ENCODE measurements at places on chromosomes 7 and 10.

- no peak for DNase-seq
Measured at GRCh38 chr7:100430493-100431285, 1.1 kb downstream of the MEPCE start.

DNA sequence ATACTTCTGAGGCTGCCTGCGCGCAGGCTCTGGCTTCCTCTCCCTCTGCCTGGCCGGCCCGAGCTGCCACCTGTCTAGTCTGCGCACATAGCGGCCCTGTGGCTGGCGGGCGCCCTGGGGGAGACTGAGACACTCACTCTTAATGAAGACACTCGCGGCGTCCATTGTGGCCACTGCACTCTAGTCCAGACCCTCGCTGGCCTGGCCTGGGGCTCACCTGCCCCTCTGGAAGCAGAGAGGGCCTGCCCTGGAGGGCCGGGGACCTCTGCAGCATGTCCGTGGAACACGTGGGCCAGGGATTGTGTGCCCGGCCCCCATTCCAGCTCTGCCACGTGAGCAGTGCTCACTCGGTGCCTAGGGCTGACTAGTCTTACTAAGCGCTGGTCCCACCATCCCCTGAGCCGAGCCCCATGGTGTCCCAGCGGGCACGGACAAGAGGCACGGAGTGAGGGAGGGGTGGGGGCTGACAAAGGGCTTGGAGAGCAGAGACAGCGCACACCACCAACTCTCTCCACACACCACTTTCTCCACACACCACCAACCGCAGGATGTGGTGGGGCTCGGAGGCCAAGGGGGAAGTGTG is 149.3 kb downstream of the ELFN1 start:
- no peak for DNase-seq

- DNase-seq = no peak
Measured at GRCh38 chr10:77117501-77117900, 520.1 kb downstream of the KCNMA1 start.

DNA sequence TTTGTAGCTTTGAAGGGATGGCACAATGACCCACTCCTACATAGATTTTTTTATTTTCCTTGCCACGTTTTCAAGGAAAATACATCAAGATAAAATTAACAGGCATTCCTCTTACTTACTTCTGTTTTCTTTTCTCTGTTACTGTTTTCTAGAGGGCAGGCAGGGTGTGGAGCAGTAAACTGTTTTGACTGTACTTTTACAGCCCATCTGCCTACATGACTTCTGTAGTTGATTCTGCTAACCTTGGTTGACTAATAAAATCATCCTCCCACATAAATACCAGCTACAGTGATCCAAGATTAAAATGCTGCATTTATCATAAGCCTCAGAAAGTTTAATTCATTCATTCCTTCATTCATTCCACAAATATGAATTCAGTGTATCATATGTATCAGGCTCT is 158.5 kb downstream of the TRIL start:
- no peak for DNase-seq

DNA sequence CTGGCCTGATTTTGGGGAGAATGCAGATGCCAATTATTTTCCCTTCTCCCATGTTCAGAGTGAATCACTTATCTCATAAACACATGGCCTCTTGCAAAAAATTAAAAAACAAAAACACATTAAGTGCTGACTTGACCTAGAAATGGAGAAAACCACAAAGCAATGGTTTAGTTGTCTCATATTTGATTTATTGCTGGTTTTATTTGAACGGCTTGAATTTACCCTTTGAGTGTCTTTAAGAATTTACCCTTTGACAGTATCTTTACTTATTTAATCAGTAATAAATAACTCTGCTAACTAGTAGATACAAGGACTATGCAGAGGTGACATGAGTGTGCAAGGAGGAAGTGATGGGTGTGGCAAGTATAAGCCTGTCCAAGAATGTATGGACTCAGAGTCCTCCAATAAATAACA is 68.1 kb upstream of the GSDME start:
- DNase-seq = no peak

DNA sequence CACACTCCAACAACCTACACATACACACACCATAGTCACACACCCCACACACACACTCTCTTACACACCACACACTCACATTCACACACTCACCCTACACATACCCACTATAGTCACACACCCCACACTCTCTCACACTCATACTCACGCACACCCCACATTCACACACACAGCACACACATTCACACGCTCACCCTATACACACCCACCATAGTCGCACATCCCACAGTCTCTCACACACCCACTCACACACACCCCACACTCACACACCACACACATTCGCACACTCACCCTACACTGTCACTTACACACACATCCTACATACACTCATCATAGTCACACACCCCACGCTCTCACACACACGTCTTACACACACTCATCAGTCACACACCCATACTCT is 85.6 kb downstream of the HECW1 start:
- no peak for DNase-seq

- no peak for DNase-seq
Measured at GRCh38 chr10:1182280-1183032, 126.3 kb downstream of the WDR37 start.

DNA sequence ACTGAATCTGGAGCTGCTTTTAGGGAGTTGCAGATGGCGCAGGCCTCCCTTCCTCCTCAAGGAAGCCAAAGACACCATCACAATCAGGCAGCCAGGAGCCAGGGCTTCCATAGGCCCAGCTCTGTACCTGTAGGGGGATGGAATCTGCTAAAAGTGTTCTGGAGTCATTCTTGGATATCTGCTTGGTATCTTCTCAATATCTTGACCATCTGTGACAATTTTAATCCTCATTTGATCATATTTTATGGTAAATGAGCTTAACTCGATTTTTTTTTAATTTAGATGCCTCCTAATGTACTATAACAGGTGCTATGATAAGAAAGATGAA is 3.1 kb downstream of the ST7 start:
- DNase-seq = no peak

DNA sequence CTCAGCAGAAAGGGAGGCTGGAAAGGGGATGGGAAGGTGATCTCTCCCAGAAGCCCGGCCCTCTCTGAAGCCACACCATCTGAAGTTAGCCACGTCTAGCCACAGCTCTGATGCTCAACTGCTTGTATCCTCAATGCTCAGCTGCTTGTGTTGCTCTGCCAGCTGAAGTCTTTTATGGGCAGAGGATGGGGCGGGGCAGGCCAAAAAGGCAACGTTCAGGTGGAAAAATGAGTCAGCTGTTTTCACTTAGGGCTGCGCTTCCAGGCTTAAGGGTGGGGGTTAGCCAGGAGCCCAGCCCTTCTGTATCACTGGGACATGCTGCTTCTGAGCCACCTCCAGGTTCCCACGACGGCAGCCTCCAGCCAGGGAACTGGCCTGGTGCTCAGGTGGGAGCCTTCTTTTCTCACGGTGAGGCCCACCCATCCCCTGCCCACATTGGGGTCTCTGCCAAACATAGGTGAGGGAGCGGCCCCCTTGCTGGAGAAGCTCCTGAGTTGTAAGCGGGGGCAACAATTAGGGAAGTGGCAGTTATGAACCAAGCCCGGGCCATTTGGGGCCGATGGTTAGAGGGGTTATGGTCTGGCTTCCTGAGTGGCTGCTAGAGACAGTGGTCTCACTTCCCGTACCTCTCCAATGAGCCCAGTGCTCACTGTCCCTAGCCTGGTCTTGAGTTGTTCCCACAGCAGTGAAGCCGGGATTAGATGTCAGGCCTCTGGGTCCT is 44.9 kb upstream of the CNPY1 start:
- DNase-seq = no peak

GRCh38 chr7:149865437-149865836 is 8.3 kb upstream of the ATP6V0E2 start:
- no peak for DNase-seq

GRCh38 chr7:17176371-17177032 is 122.0 kb upstream of the AHR start:
- no peak for DNase-seq

- DNase-seq = no peak
Measured at GRCh38 chr10:72697716-72698115, 5.8 kb downstream of the MCU start.

DNA sequence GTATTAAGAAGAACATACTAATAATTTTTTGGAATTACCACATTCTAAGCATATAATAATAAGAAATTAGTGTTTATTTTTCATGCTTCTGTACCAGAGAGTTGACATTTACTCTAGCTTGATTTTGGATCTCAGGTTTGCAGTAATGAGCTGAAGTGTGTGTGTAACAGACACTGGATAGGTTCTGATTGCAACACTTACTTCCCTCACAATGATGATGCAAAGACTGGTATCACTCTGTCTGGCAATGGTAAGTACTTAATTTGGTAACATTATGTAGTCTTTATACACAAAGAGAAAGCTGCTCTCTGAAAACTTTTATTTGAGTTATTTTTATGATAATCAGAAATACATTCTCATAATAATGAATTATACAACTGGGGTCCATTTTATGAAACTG is 54.1 kb downstream of the SRI start:
- no peak for DNase-seq

GRCh38 chr7:134514663-134515062 is 12.7 kb upstream of the AKR1B10 start:
- peak; percentile 46 for DNase-seq

- DNase-seq = no peak
Measured at GRCh38 chr10:117373823-117374505, 1.3 kb downstream of the PDZD8 start.

DNA sequence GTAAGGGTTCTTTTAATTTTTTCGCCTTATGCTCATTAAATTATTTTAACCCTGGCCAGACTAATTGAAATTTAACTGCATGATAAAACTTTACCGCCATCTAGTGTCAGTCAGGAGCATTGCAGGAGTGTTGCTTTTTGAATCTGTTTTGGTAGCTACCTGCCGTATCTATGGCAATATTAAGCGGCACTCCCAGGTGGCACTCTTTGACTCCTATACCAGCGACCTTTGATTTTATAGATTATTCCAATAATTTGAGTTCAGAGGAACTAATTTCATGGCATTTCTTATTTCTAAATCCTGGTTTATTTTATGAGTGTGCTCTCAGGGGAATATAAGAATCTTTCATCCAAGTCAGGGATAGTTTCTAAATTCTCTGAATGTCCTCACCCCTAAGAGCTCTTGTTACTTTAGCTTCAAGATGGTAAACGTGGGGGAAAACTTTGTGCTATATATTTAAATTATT is 198.9 kb downstream of the REEP3 start:
- no peak for DNase-seq

GRCh38 chr10:61024856-61025201 is 80.8 kb upstream of the RHOBTB1 start:
- DNase-seq = no peak

- DNase-seq = no peak
Measured at GRCh38 chr7:90458104-90458503, 11.3 kb upstream of the PTTG1IP2 start.

- DNase-seq = no peak
Measured at GRCh38 chr7:127955051-127955531, 76.1 kb downstream of the LRRC4 start.

- DNase-seq = no peak
Measured at GRCh38 chr7:123352973-123353372, 153.2 kb upstream of the SLC13A1 start.

DNA sequence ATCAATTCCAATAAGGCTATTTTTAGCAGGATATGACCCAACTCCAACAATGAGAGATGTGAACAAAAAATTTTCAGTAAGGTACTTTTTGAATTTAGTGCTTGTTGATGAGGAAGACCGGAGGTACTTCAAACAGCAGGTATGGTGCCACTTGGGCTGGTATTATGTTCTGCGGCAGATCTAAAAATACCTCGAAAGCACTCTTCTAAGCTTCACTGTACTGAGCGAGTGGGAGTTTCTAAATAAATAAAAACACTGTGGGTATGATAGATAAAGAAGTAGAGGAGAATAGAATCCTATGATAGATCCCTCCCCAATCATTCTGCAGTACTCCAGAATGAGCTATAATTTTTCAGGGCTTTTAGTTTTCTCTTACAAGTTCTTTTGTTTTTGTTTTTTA is 11.5 kb upstream of the SUPV3L1 start:
- no peak for DNase-seq

GRCh38 chr10:132546567-132547420 is 9.2 kb downstream of the INPP5A start:
- no peak for DNase-seq

DNA sequence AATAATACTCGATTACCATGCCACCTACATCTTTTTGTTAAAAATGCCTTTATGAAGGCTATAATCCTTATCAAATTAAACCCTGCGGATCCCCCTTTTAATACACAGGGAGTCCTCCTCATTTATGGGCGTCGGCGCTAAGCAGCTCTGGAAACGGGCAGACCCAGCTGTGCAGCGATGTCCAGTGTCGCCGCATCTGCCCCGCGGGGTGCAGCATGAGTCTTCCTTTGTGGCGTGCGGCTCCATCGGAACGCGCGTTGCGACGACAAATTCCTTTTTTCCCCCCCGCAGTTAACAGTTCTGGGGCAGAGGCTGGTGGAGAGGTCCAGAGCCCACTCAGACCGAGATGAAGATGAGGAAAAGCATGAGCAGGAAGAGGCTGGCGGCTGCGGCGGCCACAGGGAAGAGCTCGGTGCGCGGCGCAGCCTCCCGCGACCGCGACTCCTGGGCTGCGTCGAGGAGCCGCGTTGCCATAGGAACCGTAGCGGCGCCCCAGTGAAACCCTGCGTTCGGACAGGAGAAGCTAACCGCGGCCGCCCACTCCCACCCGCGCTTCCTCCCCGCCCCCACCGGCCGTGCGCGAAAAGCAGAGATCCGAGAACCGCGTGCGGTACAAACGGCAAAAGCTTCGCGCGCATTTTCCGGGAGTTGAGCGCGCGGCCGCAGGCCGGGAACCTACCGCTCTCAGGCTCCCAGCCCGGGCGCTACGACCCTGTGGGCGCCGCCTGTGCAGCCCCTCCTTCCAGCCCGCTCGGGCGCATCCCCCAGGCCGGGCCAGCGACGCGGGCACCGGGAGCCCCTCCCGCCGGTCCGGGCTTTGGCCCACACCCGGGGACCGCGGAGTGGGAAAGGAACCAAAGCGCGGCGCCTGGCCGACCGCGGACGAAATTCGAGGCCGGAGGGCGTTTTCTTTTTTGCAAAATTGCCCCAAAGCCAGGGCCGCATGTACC is 130.6 kb downstream of the SPAG6 start:
- DNase-seq = no peak

GRCh38 chr7:158816995-158817394 is 12.3 kb downstream of the ESYT2 start:
- DNase-seq = no peak

GRCh38 chr10:52858722-52859121 is 86.1 kb upstream of the MBL2 start:
- no peak for DNase-seq

DNA sequence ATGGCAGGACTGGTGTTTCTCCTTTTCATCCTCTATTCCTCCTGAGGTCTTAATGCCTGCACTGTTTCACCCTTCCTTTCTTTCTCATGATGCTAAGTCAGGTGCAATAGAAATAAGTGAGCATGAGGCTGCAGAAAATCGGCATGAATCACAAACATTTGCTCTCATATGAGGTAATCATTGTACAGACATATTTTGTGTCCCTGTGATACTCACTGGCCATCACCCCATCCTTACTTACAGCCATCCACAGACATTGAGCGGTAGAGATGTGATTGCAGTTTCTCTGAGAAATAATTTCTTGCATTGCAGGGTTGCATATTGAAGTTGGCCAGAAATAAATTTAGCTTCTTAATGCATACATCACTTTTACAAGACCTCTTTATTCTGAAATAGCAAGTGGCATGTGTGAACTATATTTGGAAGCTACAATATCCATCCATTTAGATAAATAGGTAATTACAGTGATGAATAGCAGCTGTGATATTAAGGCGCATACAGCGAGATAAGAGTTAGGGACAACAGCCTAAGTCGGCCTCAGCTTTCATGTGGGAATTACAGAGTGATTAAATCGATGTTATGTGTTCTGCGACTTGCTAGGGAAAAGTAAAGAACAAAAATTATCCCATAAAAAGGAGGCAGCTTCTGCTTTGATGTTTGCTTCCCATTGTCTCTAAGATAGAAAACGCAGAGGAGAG is 612.6 kb downstream of the SORCS3 start:
- DNase-seq = no peak
